Nasal cavity respiratory epithelium epithelial cell of viscerocranial mucosa (primary cell): ENCODE measurements at places on chromosomes 2 and 18. TPM values are rescaled to one million over a fixed set of nuclear protein-coding genes. Genes with fewer than 3 reads are reported as not detected.

LYG1 gene
- total RNA-seq = 0.68 and 0.78 TPM in 2 replicates

FEV gene
- total RNA-seq = not detected in 2 replicates

TMEFF2 gene
- under 0.01 TPM in 1 of 2 replicates, not detected in the other for total RNA-seq

NTSR2 gene
- not detected in 2 replicates for total RNA-seq
